ENCODE measurements at places on chromosomes 2 and 18.

GRCh38 chr2:191977754-191978153, 130.9 kb upstream of the CAVIN2 start:
- DNase-seq, result no peak

- DNase-seq, result no peak
Observed at GRCh38 chr2:68238955-68239822, 13.1 kb downstream of the PPP3R1 start.

GRCh38 chr2:43491065-43491639, 104.7 kb downstream of the THADA start:
- DNase-seq, result no peak

- DNase-seq, result no peak
Observed at GRCh38 chr2:5841126-5841525, 148.9 kb downstream of the SOX11 start.

DNA sequence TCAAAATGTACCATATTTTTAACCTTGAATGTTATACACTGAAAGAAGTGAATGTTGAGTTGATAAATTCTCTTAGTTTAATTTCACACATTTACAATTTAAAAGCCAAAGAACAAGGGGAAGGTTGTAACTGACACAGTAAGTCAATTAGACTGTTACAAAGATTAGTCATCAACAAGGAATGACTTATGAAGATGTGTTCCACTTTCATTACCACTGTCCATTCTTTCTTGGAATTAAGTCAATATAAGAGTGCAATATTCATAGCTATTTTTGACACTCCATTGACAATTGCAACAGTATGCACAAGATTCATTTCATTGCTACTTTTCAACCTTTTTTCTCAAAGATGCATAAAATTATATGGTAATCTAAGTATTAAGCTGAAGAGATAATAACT, 291.3 kb downstream of the RIT2 start:
- DNase-seq, result no peak

DNA sequence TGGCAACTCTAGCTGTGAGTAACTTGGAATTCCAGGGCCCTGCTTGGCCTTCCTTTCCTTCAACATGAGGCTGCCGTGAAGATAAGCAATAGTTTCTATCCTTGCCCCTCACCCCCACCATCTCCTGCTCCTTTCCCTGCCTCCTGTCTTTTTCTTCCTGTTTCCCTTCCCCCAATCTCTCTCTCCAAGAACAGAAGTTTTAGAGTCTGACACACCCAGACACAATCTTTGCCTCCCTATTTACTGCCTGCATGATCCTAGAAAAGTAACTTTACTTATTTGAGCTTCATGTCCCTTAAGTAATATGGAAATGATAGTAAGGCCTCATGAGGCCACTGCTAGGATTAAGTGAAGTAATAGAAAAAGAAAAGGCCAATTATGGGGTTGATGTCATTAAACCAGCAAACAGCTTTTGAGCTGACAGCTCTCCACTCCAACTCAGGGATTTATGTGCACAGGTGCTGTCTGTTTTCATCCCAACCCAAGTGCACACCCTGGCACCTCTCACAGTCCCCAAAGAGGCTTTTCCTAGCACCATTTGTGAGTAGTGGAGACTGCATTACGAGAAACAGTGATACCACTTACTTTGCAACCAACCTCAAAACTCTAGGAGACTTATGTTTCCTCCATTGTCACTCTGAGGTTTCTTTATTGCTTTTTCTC, 123.7 kb upstream of the SIX3 start:
- no peak for DNase-seq

DNA sequence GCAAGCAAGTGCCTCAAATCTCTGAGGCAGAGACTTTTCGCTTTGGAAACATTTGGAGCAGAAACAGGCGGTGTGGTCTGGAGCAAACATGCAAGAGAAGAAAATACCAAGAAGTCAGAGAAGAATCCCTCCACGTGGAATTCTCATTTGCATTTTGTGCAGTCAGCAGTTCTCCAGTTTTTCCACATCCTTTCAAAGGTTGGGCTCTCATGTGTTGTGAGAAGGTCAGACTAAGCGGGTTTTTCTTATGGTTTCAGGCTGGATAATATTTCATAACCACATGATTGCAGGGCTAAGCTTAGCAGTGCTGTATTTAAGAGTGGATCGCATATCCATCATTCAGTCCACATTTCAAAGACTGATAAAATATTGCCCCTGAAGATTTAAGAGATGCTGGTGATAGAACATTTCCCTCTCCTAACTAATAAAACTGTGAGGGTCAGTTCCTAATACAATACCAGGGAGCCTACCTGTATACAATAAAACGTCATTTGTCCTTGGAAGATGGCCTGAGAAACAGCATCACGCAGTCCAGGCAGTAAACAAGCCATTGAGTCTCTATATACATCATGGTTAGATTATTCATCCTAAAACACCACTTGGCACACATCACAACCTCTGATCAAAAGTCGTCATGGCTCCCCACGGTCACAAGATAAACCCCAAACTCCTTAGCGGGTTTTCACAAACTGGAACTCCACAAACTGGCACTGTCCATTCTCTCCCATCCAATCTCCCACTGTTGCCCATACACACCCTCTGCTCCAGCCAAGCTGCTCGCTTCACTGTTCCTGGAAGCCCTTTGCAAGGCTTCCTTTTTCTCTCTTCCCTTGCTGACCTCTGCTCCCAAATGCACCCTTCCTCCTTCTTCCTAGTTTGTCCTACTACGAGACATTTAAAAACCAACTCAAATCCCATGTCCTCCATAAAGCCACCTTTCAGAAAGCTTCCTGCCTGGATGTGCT, 31.5 kb downstream of the ANKRD44 start:
- no peak for DNase-seq

- DNase-seq, result no peak
Observed at GRCh38 chr18:2522112-2522511, 49.2 kb downstream of the METTL4 start.

DNA sequence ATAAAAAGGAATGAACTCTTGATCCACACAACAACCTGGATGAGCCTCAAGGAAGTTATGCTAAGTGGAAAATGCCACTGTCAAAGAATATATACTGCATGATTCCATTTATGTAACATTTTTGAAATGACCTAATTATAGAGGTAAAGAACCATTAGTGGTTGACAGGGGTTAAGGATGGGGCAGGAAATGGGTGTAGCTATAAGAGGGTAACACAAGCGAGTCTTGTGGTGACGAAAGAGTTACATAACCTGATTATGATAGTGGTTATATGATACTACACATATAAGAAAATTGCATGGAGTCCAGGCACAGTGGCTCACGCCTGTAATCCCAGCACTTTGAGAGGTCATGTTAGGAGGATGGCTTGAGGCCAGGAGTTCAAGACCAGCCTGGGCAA, 346.6 kb upstream of the PKDCC start:
- DNase-seq, result no peak

- no peak for DNase-seq
Observed at GRCh38 chr18:69968039-69968438, 20.4 kb upstream of the CD226 start.

Data from activated T-helper 1 cell treated with anti-CD3 and anti-CD28 coated beads, Interleukin-2, amount 50 U/mL, for 16 hours (primary cell).